ENCODE measurements at places on chromosomes 2 and 18.

DNA sequence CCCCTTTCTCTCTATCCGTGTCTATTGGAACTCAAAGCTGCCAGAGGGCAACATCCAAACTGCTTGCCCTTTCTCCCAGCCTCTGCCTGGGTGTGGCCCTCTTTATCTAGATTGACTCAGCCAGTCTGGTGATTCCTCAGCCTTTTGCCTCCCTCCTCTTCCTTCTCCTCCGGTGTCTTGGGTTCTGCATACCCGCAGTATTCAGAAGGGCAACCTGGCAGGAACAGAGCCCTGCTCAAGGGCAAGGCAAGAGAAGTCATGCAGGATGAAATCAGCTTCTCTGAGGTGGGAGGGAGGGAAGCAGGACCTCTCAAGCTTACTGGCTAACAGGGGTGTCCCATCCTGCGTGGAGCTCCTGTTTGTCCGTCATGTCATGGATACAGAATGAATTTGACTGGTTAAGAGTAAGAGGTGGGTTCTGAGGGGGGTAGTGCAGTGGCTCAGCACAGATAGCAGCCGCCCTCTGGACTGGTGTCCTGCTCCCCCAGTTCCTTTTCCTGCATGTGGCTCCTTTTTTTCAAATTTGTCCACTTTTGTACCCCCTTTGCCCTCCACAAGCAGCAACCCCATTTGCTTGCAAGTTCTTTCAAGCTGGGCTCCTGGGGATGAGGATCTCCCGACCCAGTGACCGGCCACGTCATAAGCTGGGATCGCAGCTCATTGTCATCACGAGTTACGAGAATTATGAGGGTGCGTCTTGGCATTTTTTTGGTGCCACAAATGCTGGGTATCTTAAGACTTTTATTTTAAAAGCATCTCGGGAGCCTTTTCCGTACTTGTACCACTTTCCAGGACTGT lies 154.1 kb downstream of the FHOD3 start:
- no peak for DNase-seq

DNA sequence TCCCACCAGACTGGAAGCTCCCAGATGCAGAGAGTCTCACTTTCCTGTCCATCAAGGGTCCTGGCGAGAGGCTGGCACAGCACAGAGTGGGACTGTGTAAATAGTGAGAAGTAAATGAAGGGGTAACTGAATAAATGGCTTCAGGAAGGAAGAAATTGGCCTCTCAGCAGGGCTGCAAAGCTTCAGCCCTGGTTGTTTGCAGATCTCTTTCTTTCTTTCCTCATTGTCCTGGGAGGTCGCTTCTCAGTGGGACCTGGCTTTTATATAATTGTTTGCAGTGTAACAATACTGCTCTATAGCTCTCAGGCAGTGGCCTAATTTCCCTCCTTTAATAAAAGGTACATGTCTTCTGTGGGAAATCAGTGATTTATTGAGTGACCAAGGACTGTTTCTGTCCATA lies 74.9 kb upstream of the GPR45 start:
- no peak for DNase-seq

GRCh38 chr2:88230911-88231310 lies 60.8 kb downstream of the THNSL2 start:
- no peak for DNase-seq

GRCh38 chr2:33108483-33109443 lies 162.0 kb downstream of the LTBP1 start:
- DNase-seq = no peak

DNA sequence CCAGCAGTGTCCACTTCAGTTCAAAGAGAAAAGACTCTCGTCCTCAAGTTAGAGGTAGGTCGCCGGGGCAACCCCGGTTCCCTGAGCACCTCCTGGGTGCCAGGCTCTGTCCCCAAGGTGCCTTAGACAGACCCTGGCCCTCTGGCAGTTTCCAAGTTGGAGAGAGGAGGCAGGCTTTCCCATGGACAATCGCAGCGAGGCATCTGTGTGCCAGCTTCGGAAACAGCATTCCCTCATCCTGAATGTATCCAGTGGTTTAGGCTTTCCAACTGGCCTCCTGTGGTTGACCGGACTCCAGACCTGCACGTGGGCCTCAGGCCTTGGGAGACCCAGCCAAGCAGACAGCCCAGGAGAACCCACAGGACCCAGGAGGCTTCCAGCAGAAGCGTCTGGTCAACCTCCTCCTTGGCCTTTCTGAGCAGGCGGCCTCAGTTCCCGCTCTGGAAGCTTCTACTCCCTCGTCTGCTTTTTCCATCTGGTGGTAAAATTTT lies 70.3 kb downstream of the KCNF1 start:
- no peak for DNase-seq

GRCh38 chr2:12948961-12949353 lies 232.2 kb downstream of the TRIB2 start:
- no peak for DNase-seq

- no peak for DNase-seq
Observed at GRCh38 chr2:1751767-1752725, 7.7 kb upstream of the PXDN start.

GRCh38 chr18:76364282-76365259 lies 130.5 kb downstream of the ZNF516 start:
- no peak for DNase-seq

DNA sequence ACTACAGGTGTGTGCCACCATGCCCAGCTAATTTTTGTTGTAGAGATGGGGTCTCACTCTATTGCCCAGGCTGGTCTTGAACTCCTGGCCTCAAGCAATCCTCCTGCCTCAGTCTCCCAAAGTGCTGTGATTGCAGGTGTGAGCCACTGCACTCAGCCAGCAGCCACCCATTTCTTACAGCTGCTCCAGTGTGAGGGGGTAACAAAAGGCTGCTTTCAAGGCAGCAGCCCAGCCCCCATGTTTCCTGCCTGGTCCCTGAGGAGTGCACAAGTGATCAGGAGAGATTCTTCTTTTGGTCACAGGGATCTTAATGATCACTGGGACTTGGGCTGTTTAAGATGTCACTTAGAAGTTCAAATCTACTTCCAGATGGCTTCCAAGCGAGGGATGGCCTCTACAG lies 15.2 kb upstream of the CXCR4 start:
- DNase-seq = no peak

DNA sequence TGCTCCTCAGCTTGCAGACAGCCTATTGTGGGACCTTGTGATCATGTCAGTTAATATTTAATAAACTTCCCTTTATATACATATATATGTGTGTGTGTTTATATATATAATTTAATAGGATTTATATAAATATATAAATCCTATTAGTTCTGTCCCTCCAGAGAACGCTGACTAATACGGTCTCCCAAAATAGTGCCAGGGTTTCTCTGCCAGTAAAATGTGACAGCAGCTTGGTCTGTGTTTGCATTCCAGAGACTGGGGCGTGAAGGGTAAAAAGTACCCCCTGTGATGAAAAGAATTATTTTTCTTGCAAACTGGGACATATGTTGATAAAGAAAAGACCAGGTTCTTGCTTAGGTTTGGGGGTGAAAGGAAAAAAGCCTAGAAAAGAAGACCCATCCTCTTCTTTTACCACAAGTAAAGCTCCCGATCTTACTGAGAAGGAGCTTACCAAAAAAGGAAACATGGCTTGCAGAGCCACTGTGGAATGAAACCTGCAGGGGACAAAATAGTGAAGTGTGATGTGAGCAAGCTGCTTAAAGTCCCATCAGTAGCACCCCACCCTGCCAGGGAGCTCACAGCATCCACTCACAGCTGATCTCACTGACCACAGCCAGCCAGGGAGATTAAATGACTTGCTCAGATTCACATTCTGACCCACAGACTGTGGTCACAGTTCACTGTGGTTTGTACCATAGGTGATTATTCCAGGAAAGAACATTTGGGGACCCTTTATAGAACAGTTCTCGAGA lies 110.9 kb upstream of the RMP24 start:
- DNase-seq = no peak

DNA sequence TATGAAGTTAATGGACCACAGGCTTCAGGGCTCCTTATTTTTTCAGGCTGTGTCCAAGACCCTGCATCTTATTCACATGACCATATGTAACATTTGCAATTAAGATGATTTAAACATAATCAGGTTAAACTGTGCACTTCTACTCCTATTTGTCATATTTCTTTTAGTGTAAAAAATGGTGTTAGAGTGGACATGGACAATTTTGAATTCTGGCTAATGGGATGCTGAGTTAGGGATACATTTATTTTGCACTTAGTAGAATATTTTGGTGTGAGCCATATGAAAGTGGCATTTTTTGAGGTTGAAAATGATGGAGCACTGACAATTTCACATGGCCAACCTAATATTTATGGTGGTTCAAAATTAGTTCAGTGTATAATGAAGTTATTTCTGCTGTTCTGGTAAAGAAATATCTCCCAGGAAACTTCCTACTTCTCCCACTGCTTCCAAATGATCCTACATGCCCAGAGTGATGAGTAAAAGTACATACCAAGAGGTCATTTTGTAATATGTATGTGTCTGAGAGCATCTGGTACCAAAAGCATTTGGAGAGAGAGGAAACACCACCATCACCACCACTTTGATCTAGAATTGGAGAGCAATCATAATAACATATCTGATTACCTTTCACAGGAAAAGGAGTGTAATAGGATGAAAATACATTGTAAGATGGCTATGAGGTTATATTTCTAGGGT lies 36.0 kb downstream of the GULP1 start:
- no peak for DNase-seq

DNA sequence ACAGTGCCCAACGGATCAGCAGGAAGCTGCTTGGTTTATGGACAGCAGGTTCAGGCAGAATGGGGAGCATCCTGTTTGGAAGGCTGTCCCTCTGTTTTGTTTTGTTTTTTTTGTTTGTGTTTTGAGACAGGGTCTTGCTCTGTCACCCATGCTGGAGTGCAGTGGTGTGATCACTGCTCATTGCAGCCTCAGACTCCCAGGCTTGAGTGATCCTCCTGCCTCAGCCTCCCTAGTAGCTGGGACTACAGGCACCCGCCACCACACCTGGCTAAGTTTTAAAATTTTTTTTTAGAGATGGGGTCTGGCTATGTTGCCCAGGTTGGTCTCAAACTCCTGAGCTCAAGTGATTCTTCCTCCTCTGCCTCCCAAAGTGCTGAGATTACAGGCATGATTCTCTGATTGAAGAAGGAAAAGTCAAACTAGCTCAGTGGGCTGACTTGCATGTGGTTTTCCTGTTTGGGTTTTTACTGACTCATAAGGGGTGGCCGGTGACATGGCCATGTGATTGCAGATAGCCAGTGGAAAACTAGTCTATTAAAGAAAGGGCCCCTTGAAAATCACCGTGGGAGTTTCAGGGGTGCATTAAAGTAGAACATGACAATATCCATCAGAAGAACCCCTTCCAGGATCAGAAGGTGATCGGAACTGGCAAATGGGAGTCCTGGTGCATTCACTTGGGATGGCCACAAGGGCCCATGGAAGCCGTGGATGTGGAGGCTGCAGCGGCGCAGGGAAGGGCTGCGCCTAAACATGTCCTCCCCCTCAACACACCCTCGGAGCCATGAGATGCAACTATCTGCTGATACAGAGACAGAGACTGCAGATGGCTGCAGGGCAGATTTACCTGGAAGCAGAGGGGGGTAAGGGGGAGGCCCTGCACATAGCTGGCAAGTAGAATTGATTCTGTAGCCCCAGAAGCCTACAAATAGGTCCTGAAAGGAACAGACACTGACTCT lies 26.5 kb downstream of the AQP12B start:
- no peak for DNase-seq

DNA sequence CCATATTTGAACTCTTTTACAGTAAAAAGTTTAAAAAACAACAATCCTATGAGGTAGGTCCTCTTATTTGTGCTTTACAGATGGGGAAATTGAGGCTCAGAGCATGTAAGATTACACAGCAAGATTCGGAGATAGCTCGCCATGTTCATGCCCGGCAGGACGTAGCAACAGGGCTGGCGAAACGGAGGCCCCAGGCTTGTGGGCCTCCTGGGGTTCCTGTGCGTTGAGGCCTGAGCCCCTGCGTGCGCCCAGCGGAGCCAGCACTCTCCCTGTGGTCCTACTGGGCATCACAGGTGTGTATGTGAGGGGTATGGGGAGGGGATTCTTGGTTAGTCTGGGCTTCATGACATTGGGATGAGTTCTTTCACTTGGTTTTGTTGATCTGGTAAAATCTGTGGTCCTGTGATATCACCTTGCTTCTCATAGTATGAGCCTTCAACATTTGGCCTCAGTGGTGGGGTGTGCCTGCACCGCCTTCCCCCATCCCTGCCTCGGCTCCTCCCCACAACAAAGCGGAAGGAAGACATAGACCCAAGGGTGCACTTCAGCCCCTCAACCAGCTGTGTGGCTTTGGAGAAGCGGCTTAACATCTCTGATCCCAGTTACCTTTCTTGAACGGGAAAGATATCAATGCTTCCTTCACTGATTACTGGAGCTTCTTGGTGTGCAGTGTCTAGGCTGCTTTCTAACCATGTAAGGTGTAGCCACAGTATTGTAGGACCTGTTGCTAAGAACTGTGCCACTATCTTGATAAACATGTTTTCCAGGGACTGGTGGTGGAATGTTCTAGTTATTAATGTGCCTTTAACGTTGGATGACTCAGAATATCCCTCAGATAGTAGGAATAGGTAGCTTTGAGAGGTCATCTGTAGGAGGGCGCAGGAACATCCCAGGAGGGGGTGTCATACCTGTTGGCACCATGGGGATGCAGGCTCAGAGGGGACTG lies 37.2 kb downstream of the HPCAL1 start:
- DNase-seq = no peak

- no peak for DNase-seq
Observed at GRCh38 chr2:240168546-240169361, 28.3 kb upstream of the OTOS start.

DNA sequence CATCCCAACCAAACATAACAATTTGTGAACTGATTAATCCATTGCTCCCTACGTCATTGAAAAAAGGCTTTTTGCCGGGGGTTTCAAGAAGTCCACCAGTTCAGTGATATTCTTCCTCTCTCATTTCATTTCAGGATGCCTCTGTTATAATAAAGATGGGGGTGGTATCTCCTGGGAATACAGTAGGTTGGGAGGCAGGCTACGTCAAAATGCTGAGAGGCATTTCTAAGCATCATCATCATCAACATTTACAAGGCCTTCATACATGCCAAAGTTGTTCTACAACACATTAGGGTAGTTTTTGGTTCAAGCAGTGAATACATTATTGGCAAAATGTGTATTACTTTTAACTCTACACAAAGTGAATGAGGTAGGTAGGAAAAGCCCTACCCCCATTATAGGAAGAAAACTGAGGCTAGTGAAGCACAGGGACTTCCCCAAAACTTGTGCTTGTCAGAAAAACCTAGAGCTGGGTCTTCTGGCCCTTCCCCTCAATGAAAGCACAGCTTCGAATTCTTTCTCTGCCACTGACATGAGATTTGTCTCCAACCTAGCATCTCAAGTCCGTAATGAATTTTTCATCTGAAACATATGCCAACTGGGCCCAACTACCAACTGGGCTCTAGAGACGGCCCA lies 11.3 kb downstream of the OSR1 start:
- DNase-seq = no peak
